ENCODE measurements at places on chromosomes 2 and 18. TPM values are rescaled to one million over a fixed set of nuclear protein-coding genes. Genes with fewer than 3 reads are reported as not detected.

The SLC14A1 gene
- 0.86 TPM for total RNA-seq

The DNAJC10 gene
- 75.1 TPM for total RNA-seq

The COL6A3 gene
- total RNA-seq: 27.6 TPM

The C2orf78 gene
- total RNA-seq: 0.07 TPM

The RGPD3 gene
- 0.21 TPM for total RNA-seq

The TCF7L1 gene
- total RNA-seq: not detected

The PIAS2 gene
- 33.9 TPM for total RNA-seq

The IL1RL1 gene
- 0.84 TPM for total RNA-seq

The TANK gene
- total RNA-seq: 97.2 TPM

The KCNG2 gene
- total RNA-seq: not detected

The CFC1 gene
- total RNA-seq: not detected

The ABCG5 gene
- not detected for total RNA-seq

The REG1B gene
- total RNA-seq: not detected

The CD207 gene
- not detected for total RNA-seq

The ERICH2 gene
- total RNA-seq: not detected

The UGT1A10 gene
- not detected for total RNA-seq

The SCN7A gene
- total RNA-seq: not detected

The FBXO41 gene
- total RNA-seq: 33.8 TPM

The EIPR1 gene
- total RNA-seq: 47.6 TPM

The SERPINB7 gene
- total RNA-seq: not detected

The SLC23A3 gene
- total RNA-seq: 1.8 TPM

The SPDYA gene
- 1.9 TPM for total RNA-seq

The POTEC gene
- total RNA-seq: not detected

The PRKAG3 gene
- not detected for total RNA-seq

The MYO3B gene
- total RNA-seq: 0.95 TPM

The SCYGR3 gene
- not detected for total RNA-seq

The MAP3K20 gene
- 17.9 TPM for total RNA-seq

The LDLRAD4 gene
- 36.5 TPM for total RNA-seq

The CRYBA2 gene
- not detected for total RNA-seq

The DYTN gene
- not detected for total RNA-seq

The ZNF521 gene
- total RNA-seq: not detected

The MAP3K19 gene
- total RNA-seq: not detected

The IL37 gene
- total RNA-seq: not detected

The ATP6V1C2 gene
- total RNA-seq: not detected

The OXER1 gene
- total RNA-seq: 0.19 TPM

The TMEM214 gene
- total RNA-seq: 93.4 TPM

The TEKT4 gene
- 0.49 TPM for total RNA-seq

The ACVR1C gene
- 0.98 TPM for total RNA-seq

The CYTIP gene
- 321 TPM for total RNA-seq

The PSTPIP2 gene
- 29.2 TPM for total RNA-seq

The MC4R gene
- total RNA-seq: not detected

The PLEK gene
- 0.62 TPM for total RNA-seq

The CCDC178 gene
- not detected for total RNA-seq

The TMEM237 gene
- 18.8 TPM for total RNA-seq

The RTKN gene
- total RNA-seq: 2.2 TPM

The MC5R gene
- not detected for total RNA-seq

The GPR39 gene
- total RNA-seq: not detected

The KYNU gene
- total RNA-seq: not detected

The VWC2L gene
- total RNA-seq: not detected

The TBR1 gene
- not detected for total RNA-seq

The ALK gene
- not detected for total RNA-seq

The TTR gene
- not detected for total RNA-seq

The RAD51AP2 gene
- total RNA-seq: not detected

The ATP8B1 gene
- total RNA-seq: not detected

The PROKR1 gene
- total RNA-seq: not detected

The GAREM1 gene
- total RNA-seq: not detected

The IFIH1 gene
- 26.3 TPM for total RNA-seq
